ENCODE measurements at places on chromosomes 2 and 18. TPM values are rescaled to one million over a fixed set of nuclear protein-coding genes. Genes with fewer than 3 reads are reported as not detected.

The TSPYL6 gene
- not detected for total RNA-seq

The SERPINB12 gene
- not detected for total RNA-seq

- H3K4me1 ChIP-seq = no peaks in the 10 kb centered on the region
- H3K36me3 ChIP-seq = no peaks in the 10 kb centered on the region
- H3K27me3 ChIP-seq = no peaks in the 10 kb centered on the region
- H3K27ac ChIP-seq = no peak overlapping the region
Measured at GRCh38 chr18:66757946-66758345, 154.1 kb upstream of the CDH19 start.

- H3K27ac ChIP-seq = no peak overlapping the region
- no peaks in the 10 kb centered on the region for H3K27me3 ChIP-seq
- DNase-seq = no peak
- H3K4me3 ChIP-seq = no peak overlapping the region
- H3K4me1 ChIP-seq = peaks cover 12% of the 10 kb centered on the region
- no peaks in the 10 kb centered on the region for H3K36me3 ChIP-seq
Measured at GRCh38 chr2:23402205-23402740, 17.3 kb downstream of the KLHL29 start.

DNA sequence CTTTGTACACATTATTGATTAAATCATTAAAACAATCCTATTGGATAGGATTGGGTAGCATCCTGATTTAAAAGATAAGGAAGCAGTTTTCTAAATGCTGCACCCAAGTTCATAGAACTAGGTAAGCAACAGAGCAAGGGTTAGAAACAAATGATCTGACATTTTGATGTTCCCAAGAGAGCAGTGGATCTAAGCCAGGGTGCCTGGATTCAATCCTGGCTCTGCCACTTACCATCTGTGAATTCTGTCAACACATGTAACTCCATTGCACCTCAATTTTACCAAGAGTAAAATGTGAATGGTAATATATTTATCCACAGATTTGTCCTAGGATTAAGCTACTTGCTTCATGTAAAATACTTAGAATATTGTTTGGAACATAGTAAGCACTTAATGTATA is 982.6 kb upstream of the FANCL start:
- H3K27me3 ChIP-seq = no peaks in the 10 kb centered on the region
- H3K4me1 ChIP-seq = no peaks in the 10 kb centered on the region
- H3K36me3 ChIP-seq = no peaks in the 10 kb centered on the region
- DNase-seq = peak; percentile 11
- no peak overlapping the region for H3K4me3 ChIP-seq

DNA sequence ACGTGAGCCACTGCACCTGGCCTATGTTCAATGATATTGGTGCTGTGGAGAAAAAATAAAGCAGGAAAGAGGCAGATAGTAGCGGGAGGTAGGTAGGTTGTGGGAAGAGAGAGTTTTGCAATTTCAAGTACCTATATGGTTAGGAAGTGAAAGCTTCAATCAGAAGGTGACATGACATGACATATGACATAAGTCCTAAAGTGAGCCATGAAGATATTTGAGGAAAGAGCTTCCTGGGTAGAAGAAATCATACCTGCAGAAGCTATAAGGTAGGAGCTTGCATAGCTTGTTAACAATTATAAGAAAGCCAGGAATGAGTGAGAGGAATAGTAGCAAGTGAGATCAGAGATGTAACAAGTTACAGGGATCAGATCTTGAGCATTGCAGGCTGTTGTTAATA is 4.2 kb downstream of the KIAA1328 start:
- no peak overlapping the region for H3K27ac ChIP-seq
- H3K4me1 ChIP-seq = peaks cover 7% of the 10 kb centered on the region
- no peaks in the 10 kb centered on the region for H3K27me3 ChIP-seq
- no peak overlapping the region for H3K4me3 ChIP-seq

- H3K36me3 ChIP-seq = no peaks in the 10 kb centered on the region
- H3K4me3 ChIP-seq = no peak overlapping the region
- no peak for DNase-seq
- no peaks in the 10 kb centered on the region for H3K27me3 ChIP-seq
Measured at GRCh38 chr2:112843836-112844235, 7.3 kb upstream of the IL1B start.

DNA sequence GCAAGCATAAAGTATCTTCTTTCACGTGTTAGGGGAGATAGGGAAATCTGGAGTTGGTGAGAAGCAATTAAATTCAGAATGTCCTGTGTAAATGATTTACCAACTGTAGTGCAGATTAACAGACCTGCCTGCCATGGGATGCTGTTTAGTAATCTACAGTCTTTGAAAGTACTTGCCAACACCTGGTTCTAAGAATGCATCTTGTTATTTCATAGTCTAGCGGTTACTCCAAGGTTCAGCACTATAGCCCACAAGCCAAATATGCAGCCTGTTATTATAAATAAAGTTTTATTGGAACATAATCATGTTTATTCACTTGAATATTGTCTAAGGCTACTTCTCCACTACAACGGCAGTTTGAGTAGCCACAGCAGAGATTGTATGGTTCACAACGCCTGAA is 100.8 kb downstream of the OSBPL6 start:
- H3K4me1 ChIP-seq = peaks cover 4% of the 10 kb centered on the region
- H3K4me3 ChIP-seq = no peak overlapping the region
- no peaks in the 10 kb centered on the region for H3K36me3 ChIP-seq
- DNase-seq = no peak

DNA sequence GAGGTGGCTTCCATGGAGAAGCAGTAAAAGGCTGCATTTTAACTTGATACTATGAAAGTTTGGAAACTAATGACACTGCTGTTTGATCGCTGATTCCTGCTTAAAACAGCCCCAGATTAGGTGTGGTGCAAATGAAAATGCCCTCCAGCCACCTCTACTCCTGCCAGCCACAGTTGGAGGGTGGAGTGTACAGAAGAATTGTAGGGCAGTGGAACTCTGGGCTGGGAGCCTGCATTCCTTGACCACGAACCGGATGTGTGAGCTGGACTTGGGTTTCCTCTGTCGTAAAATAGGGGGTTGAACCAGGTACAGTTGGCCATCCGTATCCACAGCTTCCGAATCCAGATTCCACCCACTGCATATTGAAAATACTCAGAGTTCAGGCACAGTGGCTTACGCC is 84.6 kb upstream of the RFX8 start:
- H3K27me3 ChIP-seq = no peaks in the 10 kb centered on the region
- H3K36me3 ChIP-seq = no peaks in the 10 kb centered on the region
- no peak overlapping the region for H3K4me3 ChIP-seq

All from osteoblast (primary cell).